ENCODE measurements at places on chromosomes 16 and 17.

DNA sequence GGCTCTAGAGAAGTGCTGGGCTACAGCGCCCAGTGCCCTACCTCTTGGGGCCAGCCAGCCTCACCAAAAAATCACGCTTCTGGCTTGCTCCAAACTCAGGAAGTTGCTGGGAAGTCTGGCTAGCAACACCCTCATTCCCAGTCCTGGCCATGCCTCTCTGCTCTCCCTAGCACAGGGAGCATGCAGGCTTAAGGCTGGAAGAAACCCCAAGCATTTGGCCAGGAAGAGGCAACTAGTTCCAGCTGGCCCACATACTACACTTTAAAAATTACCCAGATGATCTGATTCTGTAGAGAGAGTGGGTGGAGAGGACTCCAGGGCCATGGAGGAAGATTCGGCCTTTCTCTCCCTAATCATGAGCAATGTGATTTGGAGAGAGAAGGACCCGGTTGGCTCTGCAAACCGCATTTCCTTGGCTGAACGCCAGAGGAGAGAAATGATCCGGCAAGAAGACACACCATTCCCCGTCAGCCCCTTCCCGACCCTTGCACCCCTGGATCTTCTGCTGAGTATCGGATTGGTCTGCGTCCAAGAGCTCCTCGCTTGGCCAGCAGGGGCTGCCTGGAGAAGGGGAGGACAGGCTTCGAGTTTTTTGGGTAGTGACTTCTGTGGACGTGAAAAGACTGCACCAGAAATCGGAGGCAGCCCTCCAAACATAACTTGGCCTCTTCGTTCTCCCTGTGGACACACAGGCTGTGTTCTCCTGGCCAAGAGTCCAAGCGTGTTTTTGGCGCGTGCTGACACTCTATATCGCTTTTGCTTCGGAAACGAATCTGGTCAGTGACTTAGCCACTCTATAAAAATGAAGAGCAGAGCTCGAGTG, 406.3 kb downstream of the WWOX start:
- DNase-seq, result no peak

DNA sequence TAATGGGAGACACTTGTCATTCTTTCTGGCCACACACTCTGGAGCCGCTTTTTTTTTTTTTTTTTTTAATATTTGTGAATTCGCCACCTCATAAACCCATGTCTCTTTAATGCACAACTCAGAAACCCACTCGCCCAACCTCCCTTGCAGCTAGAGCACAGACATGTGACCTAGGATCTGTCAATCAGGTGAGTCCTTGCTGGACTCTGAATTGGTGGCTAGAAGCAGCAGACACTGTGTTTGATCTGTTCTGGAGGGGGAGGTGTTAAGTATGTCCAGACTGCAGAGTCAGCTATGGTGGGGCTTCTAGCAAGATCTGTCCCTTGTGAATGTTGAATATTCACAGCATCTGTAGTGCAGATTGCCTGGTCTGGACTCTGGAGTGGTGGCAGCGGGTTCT, 112.1 kb downstream of the PRKCB start:
- no peak for DNase-seq

- no peak for DNase-seq
These were observed 4.3 kb downstream of the RNF43 start for GRCh38 chr17:58412961-58413586.

DNA sequence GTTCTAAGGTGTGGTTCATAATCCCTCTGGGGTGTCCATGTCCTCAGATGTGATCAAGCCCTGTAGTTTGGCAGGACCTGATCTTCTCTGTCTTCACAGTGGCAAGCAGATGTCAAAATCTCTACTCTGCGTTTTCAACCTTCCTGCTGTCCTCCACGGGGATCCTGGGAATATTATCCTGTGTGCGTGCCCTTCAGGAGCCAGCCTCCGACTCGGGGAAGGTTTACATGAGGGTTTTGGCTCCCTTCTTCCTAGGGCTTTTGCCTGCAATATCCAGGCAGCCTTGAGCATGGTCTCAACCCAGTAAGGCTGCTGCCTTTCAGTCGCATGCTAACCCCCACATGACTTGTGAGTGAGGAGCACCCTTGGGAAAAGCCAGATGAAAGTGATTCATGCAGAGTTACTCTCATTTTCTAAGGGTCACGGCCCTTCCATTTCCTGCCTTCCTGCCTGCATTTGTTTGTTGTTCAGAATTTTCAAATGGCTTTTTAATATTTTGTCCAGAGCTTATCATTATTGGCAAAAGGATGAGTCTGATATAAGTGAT, 202.2 kb upstream of the CHMP6 start:
- DNase-seq, result no peak

DNA sequence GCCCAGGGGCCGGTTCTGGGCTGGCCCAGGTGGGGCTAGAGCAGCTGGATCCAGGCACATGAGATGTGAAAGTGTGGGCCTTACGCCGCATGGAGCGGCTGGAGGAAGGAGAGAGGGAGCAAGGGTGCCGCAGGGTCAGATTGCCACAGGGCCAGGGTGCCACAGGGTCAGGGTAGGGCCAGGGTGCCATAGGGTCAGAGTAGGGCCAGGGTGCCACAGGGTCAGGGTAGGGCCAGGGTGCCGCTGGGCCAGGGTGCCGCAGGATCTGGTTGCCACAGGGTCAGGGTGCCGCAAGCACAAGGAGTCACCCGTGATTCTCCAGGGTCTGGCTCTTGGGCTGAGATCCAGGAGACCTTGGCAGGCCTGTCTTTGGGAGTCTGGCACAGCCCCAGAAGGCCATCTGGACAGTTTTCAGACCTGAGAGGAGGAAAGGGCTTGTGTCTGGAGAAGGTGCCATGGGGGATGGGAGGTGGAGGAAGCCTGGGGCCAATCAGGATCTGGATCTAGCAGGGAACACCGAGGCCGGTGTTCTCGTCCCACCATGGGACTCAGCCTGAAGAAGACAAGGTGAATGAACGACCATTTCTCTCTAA, 13.1 kb upstream of the LASP1NB start:
- DNase-seq, result no peak

DNA sequence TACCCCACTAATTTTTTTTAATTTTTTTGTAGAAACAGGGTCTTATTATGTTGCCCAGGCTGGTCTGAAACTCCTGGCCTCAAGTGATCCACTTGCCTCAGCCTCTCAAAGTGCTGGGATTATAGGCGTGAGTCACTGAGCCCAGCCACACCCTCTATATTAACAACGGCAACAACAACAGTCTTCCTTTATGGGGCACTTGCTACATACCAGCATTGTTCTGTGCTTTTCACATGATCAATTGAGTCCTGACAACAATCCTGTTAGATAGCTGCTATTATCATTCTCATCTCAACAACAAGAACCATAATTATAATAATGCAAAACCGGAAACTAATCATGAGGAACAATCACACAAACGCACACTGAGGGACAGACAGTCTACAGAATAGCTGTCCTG, 12.6 kb upstream of the ARL5C start:
- no peak for DNase-seq

- DNase-seq, result no peak
These were observed 11.5 kb upstream of the TPPP3 start for GRCh38 chr16:67404740-67405226.

DNA sequence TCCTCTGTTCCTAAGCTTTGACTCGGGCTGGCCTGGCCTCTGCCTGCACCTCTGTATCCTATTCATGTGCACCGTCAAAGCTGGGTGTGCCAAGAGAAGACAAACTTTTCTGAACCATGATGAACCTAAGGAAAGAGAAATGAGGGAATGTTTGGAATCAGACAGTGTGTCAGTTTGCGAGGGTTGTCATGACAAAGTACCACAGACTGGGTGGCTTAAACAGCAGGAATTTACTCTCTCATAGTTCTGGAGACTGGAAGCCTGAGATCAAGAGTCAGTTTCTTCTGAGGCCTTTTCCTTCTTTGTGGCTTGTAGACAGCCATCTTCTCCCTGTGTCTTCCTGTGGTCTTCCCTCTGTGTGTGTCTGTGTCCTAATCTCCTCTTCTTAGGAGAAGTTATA, 129.0 kb downstream of the KATNIP start:
- DNase-seq, result no peak

- DNase-seq, result no peak
These were observed 2.7 kb upstream of the ABCA3 start for GRCh38 chr16:2343211-2343610.

GRCh38 chr17:8005967-8006730, 3.7 kb downstream of the GUCY2D start:
- DNase-seq, result peak; percentile 16

DNA sequence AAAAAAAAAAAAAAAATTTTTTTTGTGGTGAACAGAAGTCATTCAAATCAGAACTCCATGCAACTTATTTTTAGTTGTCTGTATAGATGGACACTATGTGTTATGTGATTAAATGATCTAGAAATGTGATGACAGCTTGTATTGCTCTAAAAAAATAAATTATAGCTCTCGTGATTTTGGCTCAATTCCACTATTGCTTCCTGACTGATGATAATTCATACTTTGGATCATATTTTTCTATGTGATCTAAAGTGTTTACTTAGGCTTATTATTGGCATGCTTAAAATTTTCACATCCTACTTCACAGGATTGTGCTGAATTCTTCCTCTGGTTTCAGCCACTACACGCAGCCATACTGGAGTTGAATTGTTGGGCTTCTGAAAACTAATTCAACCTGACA, 76.8 kb downstream of the RPGRIP1L start:
- DNase-seq, result no peak

DNA sequence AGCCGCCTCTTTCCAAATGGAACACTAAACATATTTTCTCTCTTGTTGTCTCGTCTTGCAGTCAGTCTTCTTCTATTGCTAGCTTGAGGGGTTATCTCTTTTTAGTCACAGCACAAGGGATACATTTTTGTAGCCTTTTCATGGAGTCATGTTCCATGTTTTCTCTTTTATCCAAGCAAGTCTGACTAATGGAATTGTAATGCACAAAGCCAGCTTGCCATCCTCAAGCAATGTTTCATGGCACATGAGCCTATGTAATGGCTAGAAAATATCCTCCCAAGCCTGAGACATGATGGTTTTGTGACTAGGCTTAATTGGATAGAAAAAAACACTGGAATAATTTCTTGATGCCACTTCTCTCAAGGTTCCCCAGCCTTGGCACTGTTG, 414.6 kb upstream of the GOT2 start:
- DNase-seq, result no peak

- peak; percentile 32 for DNase-seq
These were observed 52.0 kb downstream of the SREBF1 start for GRCh38 chr17:17784657-17785267.

- DNase-seq, result no peak
These were observed 10.9 kb upstream of the FOXJ1 start for GRCh38 chr17:76151896-76152454.

- DNase-seq, result no peak
These were observed 651.4 kb upstream of the GOT2 start for GRCh38 chr16:59385491-59385890.

DNA sequence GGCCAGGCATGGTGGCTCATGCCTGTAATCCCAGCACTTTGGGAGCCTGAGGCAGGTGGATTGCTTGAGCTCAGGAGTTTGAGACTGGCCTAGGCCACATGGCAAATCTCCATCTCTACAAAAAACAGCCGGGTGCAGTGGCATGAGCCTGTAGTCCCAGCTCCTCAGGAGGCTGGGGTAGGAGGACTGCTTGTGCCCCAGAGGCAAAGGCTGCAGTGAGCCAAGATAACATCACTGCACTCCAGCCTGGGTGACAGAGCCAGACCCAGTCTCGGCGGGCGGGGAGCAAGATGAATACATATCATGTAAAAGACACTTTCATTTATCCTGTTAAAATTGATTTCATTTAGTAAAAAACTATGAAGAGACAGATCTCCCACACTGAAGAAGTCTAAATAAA, 54.6 kb downstream of the CREBBP start:
- peak; percentile 28 for DNase-seq

- DNase-seq, result peak; percentile 83
These were observed 660 bp downstream of the RBBP6 start for GRCh38 chr16:24539850-24540601.

DNA sequence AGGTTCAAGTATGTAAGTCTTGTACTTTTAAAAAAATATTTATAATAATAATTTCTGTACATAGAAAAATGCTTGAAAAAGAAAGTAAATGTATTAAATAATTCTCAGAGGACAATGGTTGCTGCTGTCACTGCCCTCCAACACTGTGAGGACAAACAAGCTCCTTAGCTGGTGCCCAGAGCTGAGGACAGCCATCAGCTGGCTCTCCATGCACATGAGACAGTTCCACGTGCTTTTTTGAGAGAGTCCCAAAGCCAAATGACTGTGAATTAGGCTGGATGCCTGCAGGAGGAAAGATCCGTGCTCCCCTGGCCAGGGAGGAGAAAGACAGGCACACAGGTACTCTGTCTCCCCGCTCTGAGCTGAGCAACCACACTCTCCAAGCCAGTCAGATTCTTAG, 115.5 kb upstream of the IRX5 start:
- DNase-seq, result no peak

DNA sequence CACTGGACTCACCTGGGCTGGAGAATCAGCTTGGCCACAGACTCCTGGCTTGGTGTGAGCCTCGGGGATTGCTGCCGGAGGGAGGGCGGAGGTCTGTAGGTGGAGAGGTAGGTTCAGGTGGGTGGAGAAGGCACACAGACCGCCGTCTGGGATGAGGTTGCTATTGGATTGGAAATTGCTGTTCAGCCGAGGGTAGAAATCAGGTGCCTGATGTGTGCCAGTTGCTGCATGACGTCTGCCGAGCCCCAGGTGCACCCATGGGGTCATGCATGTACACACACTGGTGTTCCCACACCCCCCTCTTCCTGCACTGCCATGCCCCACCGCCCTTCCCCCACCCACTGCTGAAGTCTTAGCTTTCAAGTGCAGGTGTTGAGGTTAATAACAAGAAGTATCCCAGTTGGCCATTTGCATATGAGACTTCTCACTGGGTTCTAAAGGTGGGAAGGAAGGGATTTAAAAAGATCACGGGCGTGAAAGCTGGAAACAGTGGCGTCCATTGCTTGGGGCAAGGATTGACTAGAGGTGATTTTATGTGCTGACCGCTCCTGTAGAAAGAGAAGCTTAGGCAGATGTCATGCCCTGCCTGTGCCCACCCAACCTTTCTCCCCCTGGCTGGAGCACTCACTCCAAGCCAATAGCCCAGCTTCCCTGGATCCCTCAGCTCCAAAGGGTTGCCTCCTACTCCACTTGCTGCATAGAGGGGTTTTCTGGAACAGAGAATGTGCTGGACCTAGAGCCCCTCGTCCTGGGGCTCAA, 193.6 kb downstream of the CCDC182 start:
- DNase-seq, result no peak

DNA sequence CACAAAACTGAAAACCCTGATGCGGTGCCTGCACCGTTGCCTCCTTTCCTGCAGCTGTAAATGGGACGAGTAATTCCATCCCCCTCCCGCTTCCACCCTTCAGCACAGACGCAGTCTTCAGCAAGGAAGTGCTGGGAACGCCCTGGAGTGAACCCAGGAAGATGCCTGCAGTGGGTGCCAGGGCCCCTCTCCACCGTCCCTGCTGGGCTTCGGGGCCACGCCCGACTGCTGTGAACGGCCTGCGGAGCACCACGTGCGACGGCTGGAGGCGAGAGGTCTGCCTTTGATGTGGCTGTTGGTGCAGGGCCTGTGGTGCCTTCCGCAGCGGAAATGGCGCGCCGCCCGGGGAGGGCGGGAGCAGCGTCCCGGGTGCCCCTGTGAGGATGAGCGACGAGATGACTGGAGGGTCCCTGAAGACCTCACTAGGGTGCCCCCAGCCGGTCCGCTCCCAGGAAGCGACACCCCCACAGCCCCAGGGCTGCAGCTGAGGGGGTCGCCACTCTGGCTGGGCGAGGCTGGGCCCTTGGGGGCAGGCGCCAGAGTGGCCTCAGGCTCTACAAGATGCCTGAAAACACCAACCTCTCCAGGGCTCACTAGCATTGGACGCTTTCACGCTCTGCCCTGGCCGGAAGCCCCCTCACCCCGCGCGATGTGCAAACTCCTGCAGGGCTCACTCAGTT, 749 bp upstream of the MC1R start:
- DNase-seq, result peak; percentile 58
